ENCODE measurements at places on chromosomes 3 and 15.

- no peak for DNase-seq
Measured at GRCh38 chr3:79085171-79085570, 682.6 kb downstream of the ROBO1 start.

DNA sequence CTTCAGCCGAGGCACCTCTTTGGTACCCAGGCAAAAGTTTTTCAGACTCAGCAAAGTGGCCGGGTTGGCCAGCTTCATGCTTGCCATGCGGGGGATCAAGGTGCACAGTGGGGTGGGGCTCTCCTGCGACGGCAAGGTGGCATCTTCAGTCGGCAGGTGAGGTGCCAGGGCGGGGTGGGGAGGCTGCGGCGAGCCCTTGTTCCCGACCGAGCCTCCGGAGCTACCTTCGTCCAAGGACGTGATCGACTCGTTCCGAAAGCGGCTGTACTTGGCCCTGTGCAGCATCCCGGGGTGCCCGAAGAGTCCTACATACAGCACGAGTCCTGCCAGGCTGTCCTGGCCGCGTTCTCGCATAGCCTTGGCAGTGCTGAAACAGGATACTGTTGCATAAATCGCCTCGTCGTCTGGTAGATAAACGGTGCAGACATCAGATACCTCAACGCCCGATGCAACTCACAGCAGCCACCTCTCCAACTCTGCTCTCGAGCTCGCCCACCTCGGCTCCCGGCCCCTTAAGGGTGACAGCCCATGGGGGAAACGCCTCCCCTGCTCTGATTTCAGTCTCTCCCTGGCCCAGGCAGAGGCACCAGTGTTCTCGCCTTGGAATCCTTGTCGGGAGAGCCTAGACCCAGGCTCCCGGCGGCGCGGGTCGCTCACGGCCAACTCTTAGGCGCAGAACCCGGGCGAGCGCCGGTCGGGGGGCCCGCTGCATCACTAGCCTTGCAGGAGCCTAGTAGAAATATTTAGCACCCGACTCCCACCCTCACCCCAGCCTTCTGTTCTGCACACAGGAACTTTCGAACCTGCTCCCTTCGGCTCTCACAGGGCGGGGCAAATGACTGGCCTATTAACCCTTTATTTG lies 826 bp downstream of the SHC4 start:
- peak; percentile 41 for DNase-seq

DNA sequence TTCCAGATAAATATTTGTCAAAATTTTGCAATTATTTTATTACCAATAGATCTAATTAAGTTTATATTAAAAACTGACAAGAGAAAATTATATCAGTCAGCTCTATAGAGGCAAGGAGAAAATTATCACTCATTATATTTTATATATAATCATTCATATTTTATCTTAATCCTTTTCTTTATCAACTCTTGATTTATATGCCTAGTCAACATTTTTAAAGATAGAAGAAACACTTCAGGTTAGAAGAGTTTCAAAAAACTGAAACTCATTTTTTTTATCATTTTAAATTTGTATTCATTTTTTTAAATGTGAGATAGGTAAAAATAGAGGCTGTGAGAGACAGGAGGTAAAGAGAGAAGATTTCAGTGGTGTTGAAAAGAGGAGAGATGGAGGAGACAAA lies 217.3 kb upstream of the P2RY1 start:
- no peak for DNase-seq

DNA sequence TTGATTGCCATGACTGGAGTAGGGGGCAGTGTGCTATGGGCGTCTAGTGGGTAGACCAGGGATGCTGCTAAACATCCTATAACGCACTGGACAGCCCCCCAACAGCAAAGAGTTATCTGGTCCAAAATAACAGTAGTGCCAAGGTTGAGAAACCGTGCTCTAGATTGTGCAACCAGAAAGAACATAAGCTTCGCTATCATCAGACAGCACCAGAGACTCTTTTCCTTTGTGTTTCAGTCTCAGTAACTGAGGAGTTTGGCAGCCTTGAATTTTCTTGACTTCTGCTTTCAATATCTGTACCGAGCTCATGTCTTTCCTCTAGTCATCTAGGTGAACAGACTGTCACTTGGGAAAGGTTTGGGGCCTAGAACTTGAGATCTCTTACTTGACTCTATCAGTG lies 8.8 kb downstream of the ARID3B start:
- DNase-seq = no peak

DNA sequence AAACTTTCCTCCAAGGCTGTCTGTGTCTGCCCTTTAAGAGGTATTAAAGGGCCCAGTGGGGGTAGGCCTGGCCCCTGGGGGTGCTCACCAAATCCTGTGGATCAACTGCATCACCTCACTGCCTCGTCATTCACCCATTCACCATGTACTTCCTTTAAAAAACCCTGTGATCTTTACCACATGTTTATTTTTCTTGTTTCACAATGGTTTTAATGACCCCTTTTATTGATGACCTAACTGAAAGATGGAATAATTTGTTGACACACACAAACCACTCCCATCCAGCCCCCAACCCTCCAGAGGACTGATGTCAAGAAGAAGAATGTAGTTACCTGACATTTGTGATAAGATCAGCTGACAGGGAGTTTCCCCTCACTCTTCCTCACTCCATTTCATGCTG lies 40.8 kb downstream of the KCNAB1 start:
- DNase-seq = no peak

GRCh38 chr15:66862111-66862939 lies 160.3 kb downstream of the SMAD6 start:
- no peak for DNase-seq

DNA sequence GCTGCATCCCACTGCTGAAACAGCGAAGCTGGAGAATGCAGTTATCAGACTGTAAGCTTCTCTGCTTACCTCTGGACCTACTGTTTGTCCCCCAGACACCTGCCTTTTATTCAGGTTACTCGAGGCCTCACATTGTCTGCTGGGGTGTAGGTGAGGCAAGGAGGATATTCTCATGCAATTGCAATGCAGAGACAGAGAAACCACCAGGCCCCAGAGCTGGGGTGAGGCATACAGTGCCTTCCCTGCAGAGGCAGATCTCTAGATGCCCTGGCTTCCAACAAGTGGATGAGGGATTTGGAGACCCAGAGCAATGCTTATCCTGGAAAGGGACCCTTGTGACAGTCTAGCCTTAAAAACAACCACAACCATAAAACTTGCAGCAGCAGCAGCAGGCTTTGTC lies 263.4 kb upstream of the ST8SIA2 start:
- no peak for DNase-seq

DNA sequence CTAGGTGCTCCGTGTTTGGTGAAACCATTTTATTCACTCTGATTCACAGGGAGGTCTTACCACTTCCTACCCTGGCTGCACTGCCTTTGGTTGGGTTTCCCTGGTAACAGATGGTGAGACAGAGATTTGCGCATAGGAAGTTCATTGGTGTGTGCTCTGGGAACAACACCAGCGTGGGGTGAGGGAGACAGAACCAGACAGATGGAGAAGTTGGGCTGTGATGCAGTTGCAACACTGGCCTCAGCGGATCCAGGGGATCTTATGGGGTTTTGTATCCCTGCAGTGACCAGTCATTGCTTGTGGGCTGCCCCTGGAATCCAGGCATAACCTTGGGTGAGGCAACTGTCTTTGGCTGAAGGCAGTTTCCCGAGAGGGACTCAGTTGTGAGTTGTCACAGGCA lies 12.5 kb upstream of the IL16 start:
- DNase-seq = no peak

- no peak for DNase-seq
Measured at GRCh38 chr15:43912208-43912607, 85.4 kb downstream of the WDR76 start.

DNA sequence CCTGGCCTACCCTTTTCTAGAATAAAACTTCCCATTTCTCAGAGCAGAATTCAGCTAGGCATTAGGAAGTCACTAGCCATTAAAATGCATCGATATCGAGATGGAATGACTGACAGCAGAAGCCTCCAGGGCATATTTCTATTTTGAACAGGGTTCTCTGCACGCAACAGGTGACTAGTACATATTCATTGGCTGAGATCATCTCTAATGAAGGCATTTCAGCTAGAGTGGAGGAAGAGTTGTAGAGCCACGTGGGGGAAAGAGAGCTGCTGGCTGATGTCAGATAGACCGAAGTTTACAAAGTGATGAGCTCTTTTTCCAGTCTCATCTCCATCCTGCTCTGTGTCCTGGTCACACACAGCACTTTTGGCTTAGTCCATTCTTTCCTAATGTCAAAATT lies 7.5 kb downstream of the TMEM40 start:
- DNase-seq = no peak

DNA sequence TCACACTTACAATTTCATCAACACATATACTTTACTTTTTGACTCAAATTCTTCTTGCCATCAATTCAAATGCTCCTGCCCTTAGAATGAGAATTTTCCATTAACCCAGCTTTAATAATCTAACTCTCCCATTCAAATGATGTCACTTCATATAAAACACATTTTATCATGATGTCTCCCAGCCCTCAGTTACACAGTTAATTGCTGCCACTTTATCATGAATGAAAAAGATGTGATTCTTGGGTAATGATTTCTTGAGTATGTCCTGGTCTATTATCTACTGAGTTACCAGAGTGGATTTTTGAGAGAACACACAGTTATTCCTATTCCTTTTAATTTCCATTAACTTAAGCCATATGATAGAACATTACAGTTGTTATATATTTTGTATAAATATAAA lies 7.6 kb downstream of the AGTR1 start:
- DNase-seq = no peak

DNA sequence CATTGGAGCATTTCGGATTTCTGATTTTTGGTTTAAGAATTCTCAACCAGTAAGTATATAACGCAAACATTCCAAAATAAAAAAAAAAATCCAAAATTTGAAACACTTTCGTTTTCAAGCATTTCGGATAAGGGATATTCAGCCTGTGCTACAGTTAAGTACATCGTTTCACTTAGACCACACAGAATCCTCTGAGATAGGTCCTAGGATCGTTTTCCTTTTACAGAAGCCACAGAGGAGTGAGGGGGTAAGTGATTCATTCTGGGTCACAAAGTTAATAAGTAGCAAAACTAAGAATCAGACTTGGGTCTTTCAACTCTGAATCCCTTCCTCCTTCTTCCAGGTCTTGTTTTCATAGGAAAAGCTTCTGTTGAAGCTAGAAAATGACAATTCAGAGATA lies 249.3 kb downstream of the BBX start:
- DNase-seq = no peak

GRCh38 chr3:40869939-40870338 lies 329.4 kb upstream of the CTNNB1 start:
- no peak for DNase-seq

DNA sequence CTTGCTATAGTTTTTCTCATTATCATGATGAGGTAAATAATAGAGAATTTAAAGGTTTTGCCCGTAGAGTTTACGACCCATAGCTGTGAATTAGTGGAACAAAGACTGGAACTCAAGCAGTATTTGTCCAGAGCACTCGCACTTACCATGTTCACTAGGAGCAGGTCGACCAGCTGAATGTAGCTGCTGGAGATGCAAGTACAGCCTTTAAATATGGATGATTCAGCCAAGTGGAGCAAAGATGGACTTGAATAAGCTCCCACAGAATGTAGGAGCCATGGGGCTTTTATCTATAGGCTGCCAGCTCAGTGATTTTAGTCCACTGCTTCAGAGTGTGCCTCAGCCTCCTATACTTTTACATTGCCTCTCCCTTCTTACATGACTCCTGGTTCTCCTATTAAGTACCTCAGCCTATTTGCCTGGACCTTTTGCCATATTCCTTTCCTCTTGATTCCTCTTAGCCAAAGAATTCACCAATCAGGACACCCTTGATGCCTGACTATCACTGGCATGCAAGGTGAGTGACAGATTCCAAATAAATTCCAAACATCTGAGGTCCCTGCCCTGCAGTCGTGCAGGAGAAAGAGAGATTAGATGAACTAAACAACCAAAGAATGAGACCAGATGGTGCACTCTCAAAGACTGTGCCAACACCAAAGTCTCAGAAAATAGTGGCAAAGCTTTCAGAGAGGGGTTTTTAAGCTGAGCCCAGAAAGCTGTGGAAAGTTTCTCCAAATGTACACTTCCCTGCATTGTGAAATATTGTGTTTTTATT lies 3.9 kb downstream of the MKRN3 start:
- no peak for DNase-seq

DNA sequence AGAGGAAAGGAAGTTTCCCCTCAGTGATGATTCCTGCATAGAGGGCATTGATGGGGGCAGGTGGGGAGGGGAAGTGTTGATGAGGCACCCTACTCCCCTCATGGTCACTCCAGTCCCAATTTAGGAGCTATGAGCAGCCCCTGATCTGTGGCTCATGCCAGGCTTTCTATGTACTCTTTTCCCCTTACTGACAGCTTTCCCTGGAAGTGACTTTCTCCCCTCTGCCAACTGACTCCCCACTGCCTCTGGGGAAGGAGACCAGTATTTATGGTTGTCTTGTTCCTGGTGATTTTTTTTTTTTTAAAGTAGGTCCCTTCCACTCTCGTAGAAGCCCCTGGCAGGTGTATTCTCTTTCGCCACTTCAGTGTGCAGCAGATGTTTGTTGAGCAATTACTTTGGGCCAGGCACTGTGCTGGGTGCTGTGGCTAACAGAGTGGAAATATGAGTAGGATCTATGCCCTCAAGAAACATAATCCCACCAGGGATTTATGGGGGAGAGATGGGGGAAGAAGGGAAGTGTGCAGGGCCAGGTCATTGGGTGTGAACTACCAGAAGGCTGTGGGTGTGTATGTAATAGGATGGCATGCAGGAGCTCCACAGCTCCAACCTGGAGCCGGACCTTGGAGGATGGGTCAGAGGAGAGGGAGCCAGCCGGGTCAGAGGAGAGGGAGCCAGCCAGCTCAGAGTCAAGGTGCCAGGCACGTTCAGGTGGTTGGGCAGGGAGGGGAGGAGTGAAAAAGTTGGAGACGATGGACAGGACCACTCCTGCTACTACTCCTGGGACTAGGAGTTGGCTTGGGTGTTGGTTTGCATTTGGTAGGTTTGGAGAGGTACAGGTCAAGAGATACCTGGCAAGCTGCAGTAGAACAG lies 3.5 kb downstream of the SMAD6 start:
- no peak for DNase-seq

DNA sequence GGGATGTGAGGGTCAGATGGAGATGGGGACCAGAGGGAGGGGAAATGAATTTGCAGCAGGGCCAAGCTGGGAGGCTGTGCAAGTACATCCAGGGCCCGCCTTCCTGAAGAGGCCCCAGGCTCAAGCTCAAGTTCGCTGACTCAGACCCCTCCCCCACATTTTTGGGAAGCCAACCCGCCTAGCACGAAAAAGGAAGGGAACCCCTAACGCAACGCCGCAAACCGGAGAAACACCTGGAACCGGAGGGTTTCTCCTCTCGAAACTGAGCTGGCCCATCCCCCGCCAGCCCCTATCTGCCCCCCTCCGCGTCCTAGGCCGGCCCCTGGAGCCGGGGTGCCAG lies 624 bp downstream of the AP3B2 start:
- no peak for DNase-seq

DNA sequence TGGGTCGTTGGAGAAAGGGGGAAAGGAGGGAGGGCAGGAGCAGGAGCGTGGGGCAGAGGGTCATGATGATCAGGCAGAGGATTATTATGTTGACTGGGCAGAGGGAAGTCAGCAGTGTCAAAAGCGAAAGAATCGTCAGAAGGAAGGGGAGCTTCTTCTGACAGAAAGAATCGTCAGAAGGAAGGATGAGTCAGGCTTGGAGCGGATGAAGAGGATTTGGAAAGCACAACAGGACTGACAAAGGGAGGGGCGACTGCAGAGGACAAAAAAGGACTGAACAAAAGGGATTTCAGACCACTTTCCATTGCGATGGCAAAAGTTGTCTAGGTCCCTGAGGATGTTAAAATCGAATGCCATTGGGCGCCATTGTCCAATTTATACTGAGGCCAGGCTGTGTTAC lies 1053.5 kb downstream of the SI start:
- DNase-seq = no peak

- no peak for DNase-seq
Measured at GRCh38 chr3:180274536-180274935, 237.8 kb upstream of the PEX5L start.

GRCh38 chr3:159074756-159075701 lies 273.2 kb downstream of the MFSD1 start:
- DNase-seq = no peak
